Mesothelial cell of epicardium (in vitro differentiated cells): ENCODE measurements at places on chromosomes 5 and 9. TPM values are rescaled to one million over a fixed set of nuclear protein-coding genes. Genes with fewer than 3 reads are reported as not detected.

GRCh38 chr9:135504262-135505243, 4.1 kb downstream of the MRPS2 start:
- H3K4me1 ChIP-seq, result peaks cover 7% of the 10 kb centered on the region
- no peak overlapping the region for H3K27ac ChIP-seq
- H3K27me3 ChIP-seq, result no peaks in the 10 kb centered on the region
- H3K4me3 ChIP-seq, result no peak overlapping the region
- DNase-seq, result no peak

GRCh38 chr5:63685454-63685853, 276.8 kb downstream of the HTR1A start:
- peaks cover 17% of the 10 kb centered on the region for H3K4me1 ChIP-seq
- H3K4me3 ChIP-seq, result no peak overlapping the region
- no peaks in the 10 kb centered on the region for H3K36me3 ChIP-seq
- peaks cover 2% of the 10 kb centered on the region for H3K27me3 ChIP-seq

GRCh38 chr5:31983851-31984250, 190.3 kb downstream of the GOLPH3 start:
- peaks cover 24% of the 10 kb centered on the region for H3K4me1 ChIP-seq
- no peak for DNase-seq
- no peak overlapping the region for H3K27ac ChIP-seq
- H3K4me3 ChIP-seq, result no peak overlapping the region

GRCh38 chr5:1644810-1645571, 121.2 kb upstream of the LPCAT1 start:
- peak overlapping the region; percentile 52 for H3K4me3 ChIP-seq
- H3K27ac ChIP-seq, result no peak overlapping the region
- peaks cover 70% of the 10 kb centered on the region for H3K27me3 ChIP-seq

DNA sequence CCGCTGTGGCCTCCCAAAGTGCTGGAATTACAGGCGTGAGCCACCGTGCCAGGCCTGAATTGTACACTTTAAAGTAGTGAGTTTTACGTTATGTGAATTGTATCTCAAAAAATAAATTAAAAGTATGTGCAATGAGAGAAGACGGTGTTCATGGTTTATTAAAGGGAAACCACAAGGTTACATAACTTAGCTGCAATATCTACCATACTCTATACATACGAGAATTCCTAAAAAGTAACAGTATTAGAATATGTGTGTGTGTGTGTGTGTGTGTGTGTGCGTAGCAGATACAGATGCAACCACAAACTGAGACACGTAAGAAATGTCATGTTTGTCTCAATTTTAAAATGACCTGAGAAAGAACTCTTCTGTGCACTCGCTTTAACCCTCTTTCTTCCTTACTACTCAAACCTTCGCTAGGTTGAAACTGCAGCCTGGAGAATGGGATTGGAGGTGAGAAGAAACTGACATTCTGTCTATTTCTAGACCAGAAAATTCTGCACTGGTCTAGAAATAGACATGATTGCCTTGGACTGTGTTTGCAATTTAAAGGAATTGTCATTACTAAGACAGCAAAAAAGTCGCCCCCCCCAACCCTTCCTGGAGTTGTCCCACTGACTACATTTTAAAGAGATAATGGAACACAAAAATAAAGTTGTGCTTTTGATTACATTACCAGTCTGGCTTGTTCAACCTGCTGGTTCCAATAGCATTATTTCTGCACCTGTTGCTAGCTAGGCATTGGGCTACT, 167.0 kb downstream of the RGS3 start:
- DNase-seq, result no peak
- no peaks in the 10 kb centered on the region for H3K27me3 ChIP-seq
- no peaks in the 10 kb centered on the region for H3K36me3 ChIP-seq
- H3K27ac ChIP-seq, result no peak overlapping the region
- H3K4me3 ChIP-seq, result no peak overlapping the region
- H3K4me1 ChIP-seq, result peaks cover 25% of the 10 kb centered on the region

- peaks cover 10% of the 10 kb centered on the region for H3K36me3 ChIP-seq
- no peaks in the 10 kb centered on the region for H3K27me3 ChIP-seq
- DNase-seq, result no peak
- no peak overlapping the region for H3K4me3 ChIP-seq
- peaks cover 12% of the 10 kb centered on the region for H3K4me1 ChIP-seq
Observed at GRCh38 chr9:134611046-134611445, 30.6 kb upstream of the COL5A1 start.

DNA sequence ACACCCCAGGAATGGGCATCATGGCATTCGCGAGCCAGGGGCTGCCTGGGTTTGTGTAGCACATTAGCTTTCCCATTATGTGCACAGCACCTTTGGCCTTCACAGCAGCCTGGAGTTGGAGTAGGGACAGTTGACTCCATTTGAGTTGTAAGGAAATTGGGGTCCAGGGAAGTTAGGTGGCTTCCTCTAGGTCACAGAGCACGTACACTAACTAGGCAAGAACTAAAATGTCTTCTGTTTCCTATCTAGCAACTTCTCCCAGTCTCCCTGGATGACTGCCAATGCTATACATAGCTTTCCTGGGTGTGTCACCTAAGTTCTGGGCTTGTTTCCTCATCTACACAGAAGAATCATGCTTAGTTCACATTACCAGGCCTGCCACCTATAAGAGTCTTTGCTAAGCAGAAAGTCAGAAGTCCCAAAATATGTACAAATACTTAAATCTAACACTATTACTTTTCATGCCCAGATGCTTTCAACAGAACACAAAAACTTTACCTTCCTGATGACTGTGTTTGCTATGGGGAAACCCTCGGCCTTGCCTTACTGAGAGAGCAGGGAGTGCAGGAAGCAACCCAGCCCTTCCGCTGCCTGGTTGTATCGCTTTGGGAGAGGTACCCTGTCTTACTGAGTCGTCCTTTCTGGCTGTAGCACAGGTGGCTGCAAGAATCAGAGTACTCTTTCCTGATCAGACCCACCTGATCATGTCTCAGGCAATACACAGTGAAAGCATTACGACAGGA, 12.0 kb downstream of the MACROH2A1 start:
- no peak for DNase-seq
- H3K36me3 ChIP-seq, result peaks cover 39% of the 10 kb centered on the region
- H3K27me3 ChIP-seq, result no peaks in the 10 kb centered on the region
- H3K27ac ChIP-seq, result peak overlapping the region; percentile 84
- H3K4me3 ChIP-seq, result no peak overlapping the region

DNA sequence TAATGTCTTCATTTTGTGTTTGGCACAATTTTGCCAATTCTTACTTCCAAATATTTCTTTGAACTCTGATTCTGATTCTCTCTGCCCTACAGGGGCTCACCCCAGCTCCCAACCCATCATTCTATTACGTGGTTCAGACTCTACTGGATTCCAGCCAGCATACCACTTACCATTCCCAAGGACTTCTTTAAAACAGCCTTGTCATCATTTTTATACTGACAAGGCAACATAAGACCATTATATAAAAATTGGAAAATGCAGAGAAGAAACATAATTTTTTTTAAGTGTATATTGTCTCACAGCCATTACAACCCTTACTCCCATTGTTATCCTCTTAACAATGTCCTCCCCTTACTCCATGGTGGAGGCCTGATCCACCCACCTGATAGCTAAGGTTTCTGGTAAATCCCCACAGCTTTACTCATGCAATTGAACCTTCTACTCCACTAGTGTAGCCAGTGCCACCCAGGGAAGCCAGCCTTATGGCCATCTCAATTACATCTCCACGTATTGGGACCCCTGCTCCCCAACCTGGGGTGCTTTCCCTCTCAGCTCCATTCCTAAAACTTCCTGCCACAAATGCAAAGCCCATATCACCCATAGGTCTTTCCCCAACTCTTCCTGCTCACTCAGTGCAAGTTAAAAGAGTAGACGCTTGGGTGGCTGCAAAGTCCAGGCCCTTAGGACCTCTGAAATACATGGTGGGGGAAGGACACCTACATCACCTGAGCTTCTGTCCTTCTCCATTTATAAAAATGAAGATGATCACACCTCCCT, 19.1 kb downstream of the UGT3A2 start:
- H3K27ac ChIP-seq, result no peak overlapping the region
- peaks cover 7% of the 10 kb centered on the region for H3K4me1 ChIP-seq
- no peak for DNase-seq
- H3K36me3 ChIP-seq, result no peaks in the 10 kb centered on the region
- H3K27me3 ChIP-seq, result no peaks in the 10 kb centered on the region
- H3K4me3 ChIP-seq, result no peak overlapping the region

GRCh38 chr9:12973710-12974109, 198.9 kb downstream of the LURAP1L start:
- no peak overlapping the region for H3K4me3 ChIP-seq
- H3K4me1 ChIP-seq, result peaks cover 25% of the 10 kb centered on the region
- H3K27me3 ChIP-seq, result no peaks in the 10 kb centered on the region
- DNase-seq, result no peak

GRCh38 chr9:23962101-23962500, 136.1 kb upstream of the ELAVL2 start:
- no peaks in the 10 kb centered on the region for H3K4me1 ChIP-seq
- H3K27me3 ChIP-seq, result no peaks in the 10 kb centered on the region
- no peak for DNase-seq
- H3K4me3 ChIP-seq, result no peak overlapping the region

- H3K4me1 ChIP-seq, result peaks cover 58% of the 10 kb centered on the region
- no peak for DNase-seq
- H3K4me3 ChIP-seq, result no peak overlapping the region
Observed at GRCh38 chr9:16823906-16824305, 46.6 kb downstream of the BNC2 start.

Gene GABBR2
- 0.25 to 0.74 TPM (median 0.55 TPM) in 3 replicates for total RNA-seq

Gene GMCL2
- not detected in 3 replicates for total RNA-seq

Gene IFNB1
- total RNA-seq, result not detected in 3 replicates
